NCI-H187 treated with DMSO at 0.1 percent for 48 hours (cell line): ENCODE measurements at places on chromosomes 6 and 20.
A peak's percentile ranks its signal among the peaks of the same experiment; 100 is the strongest.

DNA sequence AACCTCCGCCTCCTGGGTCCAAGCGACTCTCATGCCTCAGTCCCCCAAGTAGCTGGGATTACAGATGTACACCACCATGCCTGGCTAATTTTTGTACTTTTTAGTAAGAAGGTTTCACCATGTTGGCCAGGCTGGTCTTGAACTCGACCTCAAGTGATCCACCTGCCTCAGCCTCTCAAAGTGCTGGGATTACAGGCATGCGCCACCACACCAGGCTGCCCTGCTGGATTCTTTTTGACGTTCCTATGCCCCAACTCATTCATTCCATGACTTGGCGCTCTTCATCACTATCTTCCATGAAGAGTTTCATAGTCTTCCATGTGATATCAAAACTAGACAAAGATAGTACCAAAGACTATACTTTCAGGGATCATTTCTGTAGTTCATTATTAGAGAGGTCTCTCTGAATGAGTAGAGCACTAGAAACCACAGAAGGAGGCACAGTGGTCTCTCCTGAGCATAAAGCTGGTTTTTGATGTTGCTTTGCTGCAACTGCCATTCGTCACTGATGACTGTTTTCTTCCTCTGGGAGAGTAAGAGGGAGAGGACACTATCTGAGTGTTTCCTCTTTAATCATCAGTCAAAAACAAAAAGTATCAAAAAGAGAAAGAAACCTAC, 23.5 kb downstream of the DNAAF9 start:
- DNase-seq = no peak

DNA sequence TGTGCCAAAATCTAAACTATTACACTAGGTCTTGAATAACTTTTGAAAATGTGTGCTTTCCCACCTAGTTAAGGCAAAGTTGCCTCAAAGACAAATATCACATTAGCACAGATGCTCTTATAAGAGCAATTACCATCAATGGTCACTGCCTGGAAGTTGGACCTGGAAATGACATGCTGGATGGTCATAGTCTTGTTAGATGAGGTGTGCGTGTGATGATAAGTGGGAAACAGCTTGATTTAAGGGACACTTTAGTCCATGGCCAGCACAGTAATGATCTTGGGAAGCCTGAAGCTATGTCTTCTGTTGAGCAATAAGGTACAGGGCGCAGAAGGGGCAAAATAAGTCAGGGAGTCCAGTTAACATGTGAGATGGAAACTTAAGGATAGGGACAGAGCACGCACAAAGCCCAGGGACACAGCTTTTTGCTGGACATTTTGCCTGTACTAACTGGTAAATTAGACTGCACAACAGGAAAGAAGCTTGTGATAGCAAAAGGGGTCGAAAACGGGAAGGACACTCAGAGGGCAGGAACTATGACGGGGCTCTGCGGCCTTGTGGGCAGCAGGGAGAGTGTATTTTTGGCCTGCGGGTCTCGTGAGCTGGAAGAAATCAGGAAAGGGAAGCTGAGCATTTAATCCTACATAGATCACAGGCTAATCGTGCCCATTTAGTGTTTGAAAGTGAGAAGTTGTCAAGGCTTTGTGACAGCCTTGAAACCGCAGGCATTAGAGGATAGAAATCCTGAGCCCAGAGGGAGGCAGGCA, 66.7 kb upstream of the BMP2 start:
- DNase-seq = no peak

DNA sequence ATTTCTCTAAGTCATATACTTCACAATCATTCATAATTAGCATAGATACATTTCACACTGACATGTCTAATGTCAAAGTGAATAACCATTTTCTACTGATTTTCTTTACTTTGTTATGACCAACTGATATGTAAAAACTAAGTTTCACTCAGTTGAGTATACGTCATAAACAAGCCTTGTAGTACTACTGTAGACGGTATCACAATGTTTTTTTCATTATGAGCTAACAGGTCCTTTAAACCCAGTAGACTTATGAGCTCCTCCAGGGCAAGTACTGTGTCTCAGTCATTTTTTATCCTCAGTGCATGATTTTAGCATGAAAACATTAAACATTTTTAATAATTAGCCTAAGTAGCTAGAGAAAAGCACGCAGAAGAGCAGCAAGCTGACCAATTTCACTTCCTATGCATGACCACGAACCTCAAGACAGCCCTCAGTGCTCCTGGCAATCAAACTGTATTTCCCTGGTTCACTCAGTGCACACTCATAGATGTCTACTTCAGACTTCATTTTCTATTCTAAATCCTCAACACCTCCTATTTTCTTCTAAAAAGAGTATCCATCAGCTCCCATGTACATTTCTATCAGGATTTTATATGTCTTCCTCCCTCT, 32.0 kb upstream of the TFAP2D start:
- DNase-seq = no peak

DNA sequence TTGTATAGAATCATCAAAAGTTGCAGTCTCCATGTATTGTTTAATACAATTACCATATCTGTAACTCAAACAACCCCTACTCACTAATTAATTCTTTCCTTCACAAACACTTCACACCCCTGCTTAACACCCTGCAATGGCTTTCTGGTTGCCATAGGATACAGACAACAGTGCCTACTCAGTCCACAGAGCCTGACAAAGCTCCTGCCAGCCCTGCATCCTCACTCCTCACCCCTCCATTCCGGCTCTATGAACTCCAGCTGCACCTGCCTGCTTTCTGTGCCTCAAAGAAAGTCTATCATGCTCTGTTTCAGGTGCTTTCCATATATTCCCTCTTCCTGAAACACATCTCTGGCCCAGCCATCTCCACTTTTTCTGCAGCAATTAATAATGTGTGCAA, 253.4 kb downstream of the HACE1 start:
- DNase-seq = no peak

DNA sequence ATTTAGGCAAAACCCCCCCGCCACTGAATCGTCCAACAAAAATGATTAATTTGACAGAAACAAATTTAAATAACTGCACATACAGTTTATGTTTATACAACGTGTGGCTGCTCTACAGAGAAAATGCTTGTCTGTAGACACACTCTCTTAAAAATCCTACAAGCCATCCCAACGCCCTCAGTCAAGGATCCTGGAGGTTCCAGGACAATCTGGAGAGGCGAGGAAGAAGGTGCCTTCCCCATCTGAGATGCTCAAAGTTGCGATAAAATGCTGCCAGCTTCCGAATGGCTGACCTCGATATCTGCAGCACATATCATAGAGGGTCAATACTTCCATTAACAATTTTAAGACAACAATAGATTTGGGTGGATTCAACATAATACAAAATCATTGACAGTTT, 25.3 kb downstream of the ZNF217 start:
- no peak for DNase-seq

DNA sequence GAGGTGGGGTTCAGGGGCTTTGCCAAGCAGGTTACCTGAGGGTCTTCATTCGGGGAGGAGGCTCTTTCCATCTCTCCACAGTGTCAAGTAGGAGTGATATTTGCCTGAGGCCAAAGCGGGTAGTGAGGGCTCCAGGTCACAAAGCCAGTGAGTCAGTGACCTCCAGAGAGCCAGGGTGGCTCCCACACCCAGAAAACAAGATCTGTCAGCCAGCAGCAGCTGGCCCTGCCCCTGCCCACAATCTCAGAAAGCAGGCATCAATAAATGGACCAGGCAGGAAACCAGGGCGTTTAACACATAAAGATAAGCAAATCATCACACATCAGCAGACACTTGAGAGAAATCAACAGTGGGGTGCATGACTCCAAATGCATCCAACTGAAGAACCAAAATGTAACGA, 250.8 kb downstream of the CDH26 start:
- DNase-seq = no peak

DNA sequence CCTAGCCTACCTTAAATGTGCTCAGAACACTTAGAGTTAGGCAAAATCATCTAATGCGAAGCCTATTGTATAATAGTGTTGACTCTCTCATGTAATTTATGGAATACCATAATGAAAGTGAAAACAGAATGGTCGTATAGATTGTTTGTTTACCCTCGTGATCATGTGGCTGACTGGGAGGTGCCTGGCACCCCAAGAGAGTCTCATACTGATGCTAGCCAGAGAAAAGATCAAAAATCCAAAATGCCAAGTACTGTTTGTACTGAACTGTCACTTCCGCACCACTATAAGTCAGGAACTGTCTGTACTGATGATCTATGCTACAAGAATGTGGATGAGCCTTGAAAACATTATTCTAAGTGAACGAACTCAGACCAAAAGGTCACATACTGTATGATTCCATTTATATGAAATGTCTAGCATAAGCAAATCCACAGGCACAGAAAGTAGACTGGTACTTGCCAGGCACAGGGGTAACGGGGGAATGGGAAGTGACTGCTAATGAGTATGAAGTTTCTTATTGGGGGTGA, 22.4 kb downstream of the ZMYND8 start:
- DNase-seq = no peak

DNA sequence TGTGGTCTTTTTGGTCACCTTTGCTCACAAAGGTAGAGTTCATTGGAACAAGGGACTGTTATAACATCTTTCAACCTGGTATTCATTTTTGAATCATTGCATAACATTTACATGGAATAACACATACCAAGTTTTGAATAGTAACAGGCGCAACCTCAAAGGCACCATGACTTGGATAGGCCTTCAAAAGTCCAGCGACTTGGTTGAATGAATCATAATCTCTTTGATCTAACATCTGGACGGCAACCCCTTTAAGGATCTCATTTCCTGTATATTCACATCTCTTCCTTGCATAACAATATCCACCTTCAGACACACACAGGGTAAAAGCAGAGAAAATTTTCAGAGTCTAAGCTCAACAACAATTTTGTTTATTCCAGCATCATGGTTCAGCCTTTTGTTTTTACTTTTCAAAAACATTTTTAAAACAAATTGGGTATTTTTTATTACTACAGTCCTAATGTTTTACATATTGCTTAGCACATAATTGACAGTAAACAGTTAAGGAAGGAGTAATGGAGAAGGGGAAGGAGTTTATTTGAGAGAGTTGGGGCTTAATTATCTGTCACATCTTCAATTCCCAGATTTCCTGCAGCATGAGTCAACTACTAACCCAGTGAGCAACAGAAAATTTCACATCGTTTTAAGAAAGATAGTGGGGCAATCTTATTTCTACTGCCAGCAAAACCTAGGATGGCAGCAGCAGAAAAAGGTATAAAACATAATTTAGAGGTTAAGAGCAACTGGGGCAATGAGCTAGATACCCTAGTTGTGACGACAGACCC, 41.8 kb upstream of the F13A1 start:
- DNase-seq = no peak

DNA sequence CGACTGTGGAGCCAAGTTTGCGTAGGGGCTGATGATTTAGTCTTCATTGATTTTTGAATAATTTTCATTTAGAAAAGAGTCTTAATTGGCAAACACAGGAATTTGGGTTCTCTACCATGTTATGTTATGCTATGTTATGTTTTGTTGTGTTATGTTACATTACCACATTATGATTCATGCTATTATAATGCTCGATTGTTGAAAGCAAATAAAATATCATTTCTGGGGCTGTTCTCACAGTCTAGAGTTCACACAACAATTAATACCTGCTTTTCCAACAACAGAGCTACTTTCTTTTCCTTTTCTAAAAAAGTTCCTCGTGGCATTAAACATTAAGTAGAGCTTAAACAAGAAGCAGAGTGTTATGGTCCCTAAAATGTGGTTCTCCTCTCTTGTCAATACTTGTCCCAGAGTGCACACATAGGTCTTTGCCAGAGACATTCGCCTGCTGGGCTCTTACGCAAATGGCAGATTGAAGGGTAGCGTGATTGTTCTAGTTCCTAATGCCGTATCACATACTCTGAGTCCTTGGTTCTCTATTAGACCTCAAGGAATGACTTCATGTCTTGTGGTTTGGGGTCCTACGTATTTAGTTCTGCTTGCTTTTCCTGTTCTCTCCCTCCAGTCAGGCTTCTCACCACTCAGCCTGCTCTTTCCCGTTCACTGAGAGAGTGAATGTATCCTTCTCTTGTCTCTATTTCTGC, 370.3 kb downstream of the CD109 start:
- DNase-seq = no peak

- DNase-seq = no peak
These were observed 173.0 kb downstream of the GMDS start for GRCh38 chr6:2072453-2072852.

GRCh38 chr20:32355417-32355841, 2.7 kb upstream of the ASXL1 start:
- DNase-seq = no peak

DNA sequence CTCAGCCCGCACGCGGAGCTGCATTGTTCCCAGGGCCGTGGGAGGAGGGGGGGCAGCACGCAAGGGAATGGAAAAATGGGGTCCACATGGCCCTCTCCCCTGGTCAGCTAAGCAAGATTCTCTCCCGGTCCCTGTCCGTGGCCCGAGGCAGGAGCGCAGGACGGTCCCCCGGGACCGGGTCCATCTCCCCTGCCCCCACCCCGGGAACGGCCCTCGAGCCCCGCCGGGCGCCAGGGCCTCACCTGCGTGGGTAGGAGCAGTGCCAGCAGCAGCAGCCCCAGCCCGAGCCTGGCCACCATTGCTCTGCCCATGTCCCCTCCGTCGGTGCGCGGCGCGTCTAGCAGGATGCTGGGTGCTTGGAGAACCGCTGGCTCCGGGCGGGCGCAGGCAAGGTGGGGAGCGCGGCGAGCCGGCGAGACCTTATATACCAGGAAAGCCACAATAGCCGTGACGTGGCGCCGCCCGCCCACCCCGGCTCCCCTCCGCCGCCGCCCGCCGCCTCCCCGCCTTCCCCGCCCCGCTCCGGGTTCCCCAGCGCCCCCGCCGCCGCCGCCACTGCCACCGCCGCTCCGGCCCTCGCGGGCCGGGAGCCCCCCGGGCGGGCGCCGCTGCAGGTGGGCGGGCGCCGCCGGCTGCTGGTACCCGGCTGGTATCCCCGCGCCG, at the start of gene CD24:
CD24 (minus strand) TSS at position 394 of the 663 bp plus-strand sequence; CDS start at position 311, 83 bp downstream.
- DNase-seq = peak; percentile 26

- no peak for DNase-seq
These were observed 37.2 kb downstream of the EBF4 start for GRCh38 chr20:2729791-2730190.

DNA sequence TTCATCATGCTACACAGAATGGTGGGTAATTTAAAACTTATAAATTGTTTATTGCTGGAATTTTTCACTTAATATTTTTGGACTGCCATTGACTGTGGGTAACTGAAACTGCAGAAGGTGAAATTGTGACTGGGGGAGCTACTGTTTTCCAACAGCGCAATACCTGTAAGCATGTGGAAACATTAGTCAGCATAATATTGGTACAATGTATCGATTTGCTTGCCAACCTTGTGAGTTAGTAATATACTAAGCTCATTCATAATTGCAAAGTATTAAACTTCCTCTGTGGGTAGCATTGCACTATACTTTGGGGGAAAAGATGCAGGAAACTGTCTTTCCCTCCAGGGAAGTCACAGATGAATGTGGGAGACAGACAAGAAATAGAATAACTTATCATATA, 766.5 kb downstream of the HDGFL1 start:
- no peak for DNase-seq

- no peak for DNase-seq
These were observed 477.1 kb upstream of the EYS start for GRCh38 chr6:66184091-66184490.

DNA sequence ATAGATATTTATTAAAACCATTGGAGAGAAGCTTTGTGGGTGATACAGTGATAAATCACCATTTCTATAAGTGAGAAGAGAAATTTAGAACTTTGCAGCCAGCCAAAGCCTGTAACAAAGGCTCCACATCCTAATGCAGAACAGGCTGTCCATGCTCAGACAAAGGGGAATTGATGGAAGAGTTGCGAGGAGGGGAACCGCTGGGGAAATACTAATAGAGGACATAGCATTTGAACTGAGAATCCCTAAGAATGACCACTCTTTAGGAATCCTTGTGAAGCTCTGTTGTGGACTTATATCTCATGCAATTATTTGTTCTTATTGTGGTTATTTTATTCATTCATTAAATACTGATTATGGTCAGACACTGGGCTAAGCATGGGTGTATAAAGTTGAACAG, 167.8 kb downstream of the PHF3 start:
- DNase-seq = no peak
